ENCODE measurements at places on chromosomes 3 and 15. TPM values are rescaled to one million over a fixed set of nuclear protein-coding genes. Genes with fewer than 3 reads are reported as not detected.

DNA sequence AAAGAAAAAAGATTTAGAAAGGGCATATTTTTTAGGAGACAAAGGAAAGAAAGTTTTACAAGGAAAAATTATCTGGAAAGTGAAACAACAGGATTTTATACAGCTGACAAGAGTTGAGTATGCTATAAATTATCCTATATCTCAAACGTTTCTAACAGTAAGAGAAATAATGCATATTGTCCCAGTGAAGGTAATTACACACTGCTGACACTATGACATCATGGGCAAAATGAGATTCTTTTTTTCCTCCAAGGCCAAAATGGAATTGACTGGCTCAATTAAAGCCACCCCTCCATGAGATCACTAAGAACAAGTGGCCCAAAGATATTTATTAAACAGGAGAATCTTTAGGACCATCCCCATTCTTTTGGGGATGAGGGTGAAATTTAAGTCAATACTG is 72.0 kb upstream of the CDIN1 start:
- no peak for DNase-seq

DNA sequence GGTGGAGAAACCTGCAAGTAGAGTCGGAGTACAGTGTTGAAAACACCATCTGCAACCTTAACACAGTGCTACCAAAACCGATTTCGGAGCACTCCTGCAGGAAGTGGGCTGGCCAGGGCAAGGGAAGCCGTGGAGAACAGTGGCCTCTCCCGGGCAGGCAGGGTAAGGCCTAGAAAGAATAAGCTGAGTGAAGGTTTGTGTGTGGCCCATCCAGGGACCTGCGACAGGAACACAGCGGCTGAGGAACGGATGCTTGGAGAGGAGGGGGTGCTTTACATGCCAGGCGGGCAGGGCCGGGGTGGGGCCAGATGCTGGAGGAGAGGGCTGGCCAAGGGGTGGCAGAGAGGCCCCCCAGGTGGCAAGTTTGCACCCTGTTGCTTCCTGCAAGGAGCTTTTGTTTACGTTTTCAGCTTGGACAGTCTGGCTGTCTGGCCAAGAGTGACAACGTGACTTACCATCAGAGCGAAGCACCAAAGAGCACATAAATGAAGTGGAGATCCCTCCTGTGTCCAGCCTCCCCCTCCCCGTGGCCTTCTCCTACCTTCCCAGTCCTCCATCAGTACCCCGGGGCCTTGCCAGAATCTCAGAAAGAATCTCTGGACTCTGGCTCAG is 156.5 kb downstream of the PGPEP1L start:
- peak; percentile 66 for DNase-seq

Gene GREM1
- not detected for total RNA-seq

DNA sequence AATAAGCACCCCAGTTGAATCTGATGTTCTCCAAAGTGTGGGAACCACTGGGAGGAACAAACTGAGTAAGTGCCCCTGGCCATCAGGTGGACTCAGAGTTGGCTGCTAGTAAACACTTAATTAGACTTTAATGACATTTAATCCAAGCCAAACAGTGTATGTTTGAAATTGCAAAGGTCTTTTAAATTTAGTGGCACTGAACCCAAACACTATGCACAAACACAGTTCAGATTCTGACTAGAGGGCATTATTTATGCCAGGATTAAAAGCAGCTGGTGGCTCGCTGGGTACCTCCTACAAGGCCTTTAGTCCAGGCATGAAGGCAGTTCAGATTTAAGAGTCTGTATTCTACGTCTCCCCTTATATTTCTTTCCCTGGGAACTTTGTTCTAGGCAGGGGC is 264.8 kb downstream of the CLSTN2 start:
- DNase-seq, result no peak

Gene WDR93
- total RNA-seq, result not detected

- DNase-seq, result no peak
These were observed 55.9 kb upstream of the KLF13 start for GRCh38 chr15:31270767-31271166.

Gene AADACL2
- total RNA-seq, result not detected

Gene SERINC4
- total RNA-seq, result not detected

GRCh38 chr3:21889166-21889565 is 138.2 kb upstream of the ZNF385D start:
- no peak for DNase-seq

Gene TRMT10C
- total RNA-seq, result 49.4 TPM

GRCh38 chr3:28134792-28135375 is 106.5 kb upstream of the CMC1 start:
- DNase-seq, result no peak

- peak; percentile 51 for DNase-seq
These were observed 1.3 kb downstream of the MED12L start for GRCh38 chr3:151086484-151087456.

DNA sequence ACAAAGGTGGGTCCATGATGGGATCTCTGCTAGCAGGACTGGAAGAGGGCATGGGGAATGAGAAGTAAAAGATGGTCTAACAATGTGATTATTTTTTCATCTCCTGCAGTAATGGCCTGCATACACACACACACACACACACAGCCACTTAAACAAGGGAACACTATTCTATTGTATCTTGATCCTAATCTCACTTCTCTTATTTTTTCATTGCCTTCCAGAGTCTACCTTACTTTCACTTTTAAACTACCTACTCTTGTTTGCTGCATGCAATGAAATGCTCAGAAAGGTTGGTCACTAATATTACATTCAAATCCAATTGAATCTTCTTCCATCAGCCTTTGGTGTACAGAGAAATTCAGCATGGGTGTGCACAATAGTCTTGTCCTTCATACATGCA is 853.8 kb downstream of the IGSF11 start:
- no peak for DNase-seq

DNA sequence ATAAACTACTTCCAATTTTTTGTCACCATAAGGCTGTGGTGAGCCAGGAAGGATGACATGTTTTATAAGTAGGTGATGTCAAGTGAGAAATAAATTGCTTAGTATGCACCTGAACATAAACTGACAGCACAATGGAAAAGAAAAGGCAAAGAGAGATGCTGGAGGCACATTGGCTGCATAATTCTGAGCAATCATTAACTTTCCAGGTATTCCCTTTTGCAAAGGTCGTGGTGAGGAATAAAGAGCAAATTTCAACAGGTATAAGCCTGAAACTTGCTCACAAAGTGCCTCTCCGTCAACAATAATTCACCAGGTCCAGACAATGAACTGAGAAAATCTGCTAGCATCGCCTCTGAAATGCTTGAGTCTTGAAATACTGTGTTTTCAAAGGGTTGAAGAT is 48.2 kb downstream of the ITGB5 start:
- no peak for DNase-seq

DNA sequence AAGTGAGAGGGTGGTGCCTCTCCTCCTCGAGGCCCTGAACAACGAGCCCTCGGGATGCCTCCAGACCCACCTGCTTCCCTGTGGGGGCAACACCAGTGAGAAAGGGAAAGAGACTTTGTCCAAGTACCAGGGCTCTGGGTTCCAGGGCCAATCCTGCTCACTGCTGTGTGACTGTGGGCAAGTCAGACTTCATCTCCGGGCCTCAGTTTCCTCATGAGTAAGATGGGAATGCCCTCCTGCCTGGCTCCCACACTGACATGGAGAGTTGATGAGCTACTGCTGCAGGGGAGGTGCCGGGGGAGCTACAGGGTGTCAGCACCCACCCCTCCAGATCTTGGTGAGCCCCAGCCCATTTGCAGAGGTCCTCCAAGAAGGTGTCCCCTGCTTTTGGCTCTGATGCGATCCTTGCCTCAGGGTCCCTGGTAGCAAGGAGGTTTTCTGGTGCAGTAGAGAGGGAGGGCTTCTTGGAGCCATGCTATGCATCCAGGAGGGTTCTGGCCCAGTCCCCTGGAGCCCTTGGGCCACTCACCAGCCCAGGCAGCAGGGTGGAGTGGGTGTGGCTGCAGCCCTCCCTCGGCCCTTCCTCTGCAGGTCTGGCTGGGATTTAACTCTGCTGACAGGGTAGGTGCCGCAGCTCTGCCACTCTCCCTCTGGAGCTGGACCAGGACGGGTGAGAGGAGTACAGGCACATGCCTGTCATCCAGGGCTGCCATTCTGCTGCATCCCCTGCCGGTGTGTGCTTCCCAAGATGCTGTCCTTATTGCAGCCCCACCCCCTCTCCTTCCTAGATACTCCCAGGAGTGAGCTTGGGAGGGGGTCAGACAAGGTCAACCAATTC is 26.9 kb downstream of the LOXL1 start:
- DNase-seq, result no peak

Gene CCDC13
- total RNA-seq, result not detected

- DNase-seq, result no peak
These were observed 412.4 kb downstream of the RAP2B start for GRCh38 chr3:153574445-153574844.

DNA sequence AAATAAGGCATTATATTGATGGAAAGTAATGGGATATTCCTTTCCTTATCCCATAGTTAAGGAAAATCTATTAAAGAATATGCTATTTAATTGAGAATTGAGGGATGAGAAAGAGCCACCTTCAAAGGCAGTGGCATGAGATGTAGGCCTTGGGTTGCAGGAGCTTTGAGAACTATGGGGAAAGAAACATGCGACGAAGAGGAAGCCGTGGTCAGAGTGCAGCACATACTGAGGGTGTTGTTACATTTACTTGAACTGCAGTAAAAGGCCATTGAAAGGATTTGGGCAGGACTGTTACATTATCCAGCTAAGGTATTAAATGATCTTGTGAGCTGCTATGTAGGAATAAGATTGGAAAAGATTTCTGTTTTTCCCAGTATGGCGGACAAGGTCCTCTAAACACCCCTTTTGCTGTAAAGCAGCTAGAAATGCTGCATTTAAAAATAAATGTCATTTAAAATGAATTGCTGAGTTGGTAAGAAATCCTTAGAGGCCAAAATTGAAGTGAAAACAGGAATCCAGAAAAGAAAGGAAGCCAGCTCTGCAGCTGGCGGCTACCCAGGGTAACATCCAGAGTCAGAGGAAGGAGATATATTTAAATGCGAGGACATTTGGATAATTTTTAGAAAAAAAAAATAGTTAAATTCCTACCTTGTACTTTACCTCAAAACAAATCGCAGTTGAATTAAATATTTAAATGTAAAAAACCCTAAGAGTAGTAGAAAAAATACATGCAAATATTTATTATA is 61.7 kb downstream of the IL1RAP start:
- no peak for DNase-seq

Gene NR2E3
- total RNA-seq, result not detected

- no peak for DNase-seq
These were observed 39.5 kb downstream of the ANKRD28 start for GRCh38 chr3:15758295-15758694.

DNA sequence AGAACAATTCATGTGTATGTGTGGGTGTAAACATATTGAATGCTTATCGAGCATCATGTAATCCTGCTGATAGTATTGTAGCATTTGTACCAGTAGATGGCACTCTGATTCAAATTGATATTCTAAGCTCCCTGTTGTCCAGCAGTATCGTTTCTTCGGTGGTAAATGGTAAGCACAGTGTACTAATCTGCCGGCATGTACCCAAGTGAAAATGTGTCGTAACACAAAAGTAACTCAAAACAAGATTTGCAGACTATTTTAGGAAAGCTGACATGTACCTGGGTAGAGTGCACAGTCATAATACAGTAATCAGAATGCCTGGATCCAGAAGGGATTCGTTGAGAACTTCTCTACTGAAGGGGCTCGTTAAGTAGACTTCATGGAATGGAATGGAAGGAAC is 31.7 kb upstream of the MNS1 start:
- no peak for DNase-seq

Gene ADGRG7
- not detected for total RNA-seq

- no peak for DNase-seq
These were observed 21.9 kb downstream of the PLCL2 start for GRCh38 chr3:16906682-16907081.

- no peak for DNase-seq
These were observed 3.5 kb downstream of the ST6GAL1 start for GRCh38 chr3:186933816-186934215.

Data from CD4-positive, alpha-beta T cell (primary cell).